NCI-H524 (cell line): ENCODE measurements at places on chromosomes 5 and 9.

DNA sequence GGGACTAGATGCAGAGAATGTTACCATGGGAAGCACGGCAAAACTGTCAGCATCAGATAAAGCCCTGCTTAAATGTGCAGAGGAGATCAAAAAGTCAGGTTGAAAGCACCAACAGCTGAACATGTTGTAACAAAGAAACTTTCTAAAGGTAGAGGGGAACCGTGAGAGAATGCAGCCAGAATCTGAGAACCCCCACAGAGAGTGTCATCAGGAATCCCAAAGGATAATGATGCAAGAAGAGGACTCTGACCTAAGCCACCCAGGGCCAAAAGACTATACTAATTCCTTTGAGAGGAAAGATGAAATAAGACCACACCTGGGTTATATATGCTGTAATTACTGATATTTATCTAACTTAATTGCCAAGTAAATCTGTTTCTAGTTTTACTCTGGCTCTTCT, 116.6 kb downstream of the PCSK1 start:
- DNase-seq, result no peak

GRCh38 chr9:89435071-89435823, 62.7 kb downstream of the SEMA4D start:
- no peak for DNase-seq

DNA sequence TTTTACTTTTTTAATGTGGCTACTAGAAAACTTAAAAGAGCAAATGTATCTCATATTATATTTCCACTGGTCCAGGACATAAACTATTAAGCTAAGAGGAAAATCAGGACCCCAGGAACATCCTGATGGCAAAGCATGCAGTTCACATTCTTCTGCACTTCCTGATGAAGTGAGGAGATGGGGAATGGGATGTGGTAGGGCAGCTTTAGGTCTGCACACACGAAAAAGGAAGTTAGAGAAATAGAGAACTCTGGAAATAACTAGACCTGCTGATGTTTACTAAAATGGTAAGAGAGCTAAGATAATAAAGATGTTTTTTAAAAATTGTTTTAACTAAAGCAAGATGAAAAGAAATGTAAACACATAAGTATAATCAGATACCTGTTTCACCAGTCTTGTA, 39.7 kb upstream of the NIPBL start:
- DNase-seq, result no peak

- DNase-seq, result no peak
Observed at GRCh38 chr9:13673348-13673747, 393.9 kb upstream of the MPDZ start.

GRCh38 chr5:180021900-180022299, 49.7 kb downstream of the RNF130 start:
- DNase-seq, result no peak

DNA sequence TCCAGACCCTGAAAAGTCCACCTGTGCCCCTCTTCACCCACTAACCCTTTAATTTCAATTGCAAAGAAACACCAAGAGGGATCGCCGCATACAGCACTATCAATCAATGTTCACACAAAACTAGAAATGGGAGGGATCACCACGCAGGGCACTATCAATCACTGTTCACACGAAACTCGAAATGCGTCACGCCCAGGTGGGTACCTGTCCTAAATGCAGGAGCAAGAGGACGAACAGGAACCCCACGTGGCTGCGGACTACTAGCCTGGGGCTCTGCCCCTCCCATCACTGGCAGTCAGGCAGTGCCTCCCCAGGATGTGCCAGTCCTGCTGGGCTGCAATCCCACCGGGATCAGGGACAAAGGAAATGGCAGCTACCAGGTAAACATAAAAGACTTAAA, 28.2 kb downstream of the RASGEF1C start:
- no peak for DNase-seq

GRCh38 chr5:61981886-61982285, 324.1 kb upstream of the KIF2A start:
- DNase-seq, result no peak

DNA sequence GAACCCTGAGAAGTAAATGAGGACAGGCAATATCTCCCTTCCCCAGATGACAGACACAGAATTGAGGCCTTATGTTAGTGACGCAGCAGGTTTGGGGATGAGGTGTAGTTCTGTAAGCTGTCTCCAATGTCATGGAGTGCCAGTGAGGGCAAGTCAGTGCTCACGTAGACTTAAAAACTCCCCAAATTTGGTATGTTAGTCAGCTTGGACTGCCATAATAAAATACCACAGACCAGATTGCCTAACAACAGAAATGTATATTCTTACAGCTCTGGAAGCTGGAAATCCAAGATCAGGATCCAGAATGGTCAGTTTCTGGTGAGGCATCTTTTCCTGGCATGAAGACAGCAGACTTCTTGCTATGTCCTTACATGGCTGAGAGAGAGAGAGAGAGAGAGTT, 14.9 kb downstream of the FOXI1 start:
- DNase-seq, result no peak

- DNase-seq, result no peak
Observed at GRCh38 chr5:157613385-157614245, 38.0 kb upstream of the ADAM19 start.

GRCh38 chr9:130751631-130752355, 58.2 kb downstream of the EXOSC2 start:
- peak; percentile 76 for DNase-seq

- DNase-seq, result no peak
Observed at GRCh38 chr5:180704362-180704761, 35.5 kb downstream of the OR2Y1 start.
